ENCODE measurements at places on chromosomes 11 and 22.

DNA sequence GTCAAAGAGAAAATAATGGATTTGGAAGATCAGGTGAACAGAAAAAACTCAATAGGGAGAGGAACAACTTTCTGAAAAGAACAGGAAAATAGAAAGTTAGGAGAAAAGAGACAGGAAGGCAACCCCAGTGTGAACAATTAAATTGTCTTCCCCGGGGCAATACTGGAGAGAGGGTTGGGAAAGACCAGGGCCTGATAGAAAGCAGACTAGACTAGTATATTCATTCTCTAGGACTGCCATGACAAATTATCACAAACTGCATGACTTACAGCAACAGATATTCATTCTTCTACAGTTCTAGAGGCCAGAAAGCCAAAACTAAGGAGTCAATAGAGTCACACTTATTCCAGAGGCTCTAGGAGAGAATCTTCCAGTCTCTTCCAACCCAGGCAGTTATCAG, 482.8 kb downstream of the SOX6 start:
- no peak for DNase-seq

GRCh38 chr11:122320671-122321070, 204.7 kb upstream of the BLID start:
- no peak for DNase-seq

- DNase-seq, result peak; percentile 36
Observed at GRCh38 chr22:35604621-35605368, 12.3 kb downstream of the MB start.

GRCh38 chr11:122109932-122110331, 6.1 kb downstream of the BLID start:
- no peak for DNase-seq

DNA sequence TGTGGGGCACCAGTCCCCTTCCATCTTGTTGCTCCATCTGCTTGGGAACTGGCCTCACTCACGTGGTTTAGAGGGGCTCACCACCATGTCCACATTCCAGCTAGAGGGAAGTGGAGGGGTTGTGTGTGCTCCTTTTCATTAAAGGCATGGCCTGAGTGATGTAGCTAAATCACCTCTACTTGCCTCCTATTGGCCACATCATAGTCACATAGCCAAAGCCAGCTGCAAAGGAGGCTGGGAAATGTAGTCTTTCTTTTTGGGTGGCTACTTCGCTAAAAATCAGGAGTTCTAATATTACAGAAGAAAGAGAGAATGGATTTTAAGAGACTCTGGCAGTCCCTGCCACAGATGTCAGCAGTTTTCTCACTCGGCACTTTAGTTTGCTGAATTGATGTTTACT, 63.0 kb upstream of the ALX4 start:
- no peak for DNase-seq

DNA sequence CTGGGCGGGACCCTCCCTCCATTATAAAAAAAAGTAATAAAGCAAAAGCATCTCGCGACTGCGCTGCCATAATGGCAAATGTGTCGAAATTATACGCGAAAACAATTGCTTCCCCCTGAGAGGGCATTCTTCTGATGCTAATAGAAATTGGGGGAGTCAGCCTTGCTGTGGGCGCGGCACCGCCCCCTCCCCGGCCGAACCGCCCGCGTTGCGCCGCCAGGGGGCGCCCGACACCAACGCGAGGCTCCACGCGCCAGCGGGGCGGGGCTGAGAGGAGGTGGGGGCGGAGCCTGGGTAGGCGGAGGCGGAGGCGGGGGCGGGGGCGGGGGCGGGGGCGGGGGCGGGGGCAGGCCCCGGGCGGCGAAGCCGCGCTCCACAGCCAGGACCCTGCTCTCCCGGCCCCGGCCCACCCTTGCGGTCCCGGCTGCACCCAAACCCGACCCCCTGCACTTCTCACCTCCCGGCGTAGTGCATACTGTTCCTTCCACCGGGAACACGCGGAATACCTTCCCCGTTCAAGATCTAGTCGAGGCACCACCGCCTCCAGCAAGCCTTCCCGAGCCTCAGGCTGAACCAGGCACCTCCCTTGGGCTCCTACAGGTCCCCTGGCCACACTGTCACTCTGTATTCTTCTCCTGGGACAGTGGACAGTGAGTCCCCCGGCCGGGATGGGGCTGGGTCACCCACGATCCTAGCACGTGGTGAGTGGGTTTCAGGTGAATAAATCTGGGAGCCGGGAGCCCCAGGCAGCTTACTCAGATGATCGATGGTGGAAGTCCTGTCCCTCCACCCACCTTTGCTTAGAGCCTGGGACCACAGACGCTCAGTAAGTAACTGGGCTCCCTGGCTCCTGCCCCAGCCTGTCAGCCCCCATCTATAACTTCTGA, 15.5 kb upstream of the UPK3A start:
- DNase-seq, result peak; percentile 87

DNA sequence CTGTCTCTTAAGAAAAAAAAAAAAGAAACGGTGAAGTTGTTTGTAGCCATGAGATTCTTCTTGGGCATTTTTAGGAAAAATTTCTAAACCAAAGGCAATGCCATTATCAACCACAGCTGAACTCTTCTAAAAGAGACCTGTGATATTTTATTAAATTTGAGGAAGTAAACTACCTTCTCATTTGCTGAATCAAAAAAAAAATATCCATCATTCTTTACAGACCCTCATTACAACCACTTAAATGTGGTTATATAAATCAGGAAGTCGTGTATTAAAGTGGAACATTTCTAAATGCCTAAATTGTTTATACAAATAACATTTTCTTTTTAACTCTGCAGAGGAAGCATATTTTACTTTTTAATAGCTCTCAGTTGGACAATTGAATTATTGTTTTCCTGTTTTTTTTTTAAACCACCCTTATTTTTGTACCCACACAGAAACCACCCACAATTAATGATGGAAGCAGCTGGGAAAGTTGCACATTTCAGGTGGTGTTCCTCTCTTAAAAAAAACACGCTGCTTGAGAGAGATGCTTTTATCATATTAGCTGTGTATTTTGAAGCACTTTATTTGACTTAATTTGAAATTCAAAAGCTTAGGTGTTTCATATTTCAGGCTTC, 91.2 kb downstream of the ARHGAP42 start:
- no peak for DNase-seq

- no peak for DNase-seq
Observed at GRCh38 chr11:71191201-71191600, 61.2 kb downstream of the SHANK2 start.

DNA sequence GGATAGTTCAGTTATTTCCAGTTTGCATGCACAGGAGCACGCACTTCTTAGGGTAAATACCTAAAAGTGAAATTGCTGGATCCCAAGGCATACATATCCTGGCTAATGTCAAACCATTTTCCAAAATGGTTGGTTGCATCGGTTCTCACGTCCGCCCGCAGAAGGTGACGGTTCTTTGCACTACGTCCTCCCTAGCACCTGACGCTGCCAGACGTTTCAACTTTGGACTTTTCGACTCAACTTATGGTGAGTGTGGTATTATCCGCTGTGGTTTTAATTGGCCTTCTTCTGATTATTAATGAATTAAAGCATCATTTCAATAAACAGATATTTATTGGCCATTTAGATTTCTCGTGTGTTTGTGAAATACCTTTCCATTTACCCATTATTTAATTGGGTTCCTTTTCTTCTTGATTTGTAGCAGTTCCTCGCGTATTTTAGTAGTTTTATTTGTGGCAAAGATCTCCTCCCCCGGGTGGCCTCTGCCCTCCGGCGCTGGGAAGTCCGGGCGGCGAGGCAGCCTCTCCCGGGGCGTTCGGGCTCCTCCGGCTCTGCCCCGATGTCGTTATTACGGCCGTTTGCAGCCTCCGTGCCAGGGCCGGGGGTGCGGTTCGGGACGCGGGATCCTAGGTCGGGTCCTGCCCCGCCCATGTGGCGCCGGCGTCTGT, at the start of gene JHY:
Gene JHY, plus strand, starts transcription at position 571 of the 668 bp plus-strand sequence. CDS start 3,091 bp downstream, outside the sequence.
- no peak for DNase-seq

- no peak for DNase-seq
Observed at GRCh38 chr11:59644528-59644927, 24.3 kb downstream of the PATL1 start.

GRCh38 chr11:118223992-118224391, 819 bp downstream of the JAML start:
- peak; percentile 65 for DNase-seq

DNA sequence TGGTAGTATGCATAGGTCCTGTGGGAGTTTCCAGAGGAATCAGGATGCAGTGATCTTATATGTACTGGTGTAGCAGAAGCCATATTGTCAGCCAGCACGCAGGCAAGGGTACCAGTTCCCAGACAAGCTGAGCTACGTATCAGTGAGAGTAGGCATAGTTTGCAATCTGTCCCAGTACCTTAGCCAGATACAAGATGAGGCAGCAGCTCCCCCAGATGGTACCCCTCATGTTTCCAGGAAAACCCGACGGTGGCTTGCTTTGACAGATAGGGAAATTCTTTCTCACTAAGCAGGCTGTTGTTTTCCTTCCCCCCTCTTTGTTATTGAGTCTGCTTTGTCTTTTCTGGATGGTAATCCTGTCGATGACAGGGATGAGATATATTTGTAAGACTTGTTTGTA, 109.7 kb upstream of the RRM1 start:
- DNase-seq, result peak; percentile 31

- DNase-seq, result no peak
Observed at GRCh38 chr22:26994801-26995200, 337.4 kb downstream of the MIAT start.

- DNase-seq, result no peak
Observed at GRCh38 chr11:133243832-133244231, 288.5 kb downstream of the OPCML start.

DNA sequence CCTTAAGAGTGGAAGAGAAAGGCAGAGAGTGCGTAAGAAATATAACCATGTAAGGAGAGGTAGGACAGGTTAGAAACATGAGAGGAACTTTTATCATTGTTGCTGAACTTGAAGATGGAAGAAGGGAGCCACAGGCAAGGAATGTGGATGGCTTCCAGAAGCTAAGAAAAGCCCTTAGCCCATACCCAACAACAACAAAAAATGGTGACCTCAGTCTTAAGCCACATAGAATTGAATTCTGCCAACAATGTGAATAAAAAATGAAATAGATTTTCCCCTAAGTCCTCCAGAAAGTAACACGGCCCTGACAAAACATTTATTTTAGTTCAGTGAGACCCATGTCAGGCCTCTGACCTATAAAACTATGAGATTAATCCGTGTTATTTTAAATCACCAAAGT, 767.3 kb downstream of the FAM181B start:
- DNase-seq, result no peak

GRCh38 chr22:32854351-32854804, 52.9 kb downstream of the TIMP3 start:
- no peak for DNase-seq

DNA sequence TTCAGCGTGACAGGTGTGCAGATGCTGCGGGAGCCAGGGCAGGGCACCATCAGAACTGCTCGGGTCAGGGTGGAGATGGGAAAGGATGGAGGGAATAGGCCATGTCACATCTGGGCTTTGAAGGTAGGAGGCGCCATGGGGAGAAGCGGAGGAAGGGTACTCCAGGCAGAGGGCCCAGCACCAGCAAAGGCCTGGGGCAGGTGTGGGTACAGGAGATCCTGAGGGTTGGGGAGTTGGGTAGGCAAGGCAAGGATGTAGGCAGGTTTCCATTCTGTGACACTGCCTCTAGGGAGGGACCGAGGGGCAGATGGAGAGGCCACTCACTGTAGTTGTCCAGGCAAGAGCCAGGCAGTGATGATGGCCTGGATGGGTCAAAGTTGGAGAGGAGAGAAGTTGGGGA, 8.5 kb downstream of the EMID1 start:
- DNase-seq, result no peak

- no peak for DNase-seq
Observed at GRCh38 chr11:23143022-23143421, 282.7 kb upstream of the CCDC179 start.

GRCh38 chr11:32316232-32316631, 119.1 kb downstream of the WT1 start:
- DNase-seq, result no peak

GRCh38 chr22:24432059-24432853, 4.9 kb downstream of the ADORA2A start:
- DNase-seq, result no peak

DNA sequence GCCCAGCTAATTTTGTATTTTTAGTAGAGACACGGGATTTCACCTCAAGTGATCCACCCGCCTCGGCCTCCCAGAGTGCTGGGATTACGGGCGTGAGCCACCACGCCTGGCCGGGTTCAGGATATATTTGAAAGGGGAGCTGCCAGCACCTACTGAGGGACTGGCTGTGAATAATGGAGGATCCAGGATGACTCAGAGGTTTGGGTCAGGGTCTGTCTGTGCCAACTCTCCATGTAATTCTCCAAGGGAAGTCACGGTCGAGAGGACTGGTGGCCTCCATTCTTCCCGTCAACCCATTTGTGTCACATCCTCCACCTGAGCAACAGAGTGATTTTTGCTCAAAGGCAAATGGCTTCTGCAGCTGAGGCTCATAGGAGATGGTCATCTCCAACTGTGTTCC, 3.6 kb upstream of the ARRB1 start:
- no peak for DNase-seq

GRCh38 chr22:30247561-30247960, 1.0 kb upstream of the LIF start:
- no peak for DNase-seq

DNA sequence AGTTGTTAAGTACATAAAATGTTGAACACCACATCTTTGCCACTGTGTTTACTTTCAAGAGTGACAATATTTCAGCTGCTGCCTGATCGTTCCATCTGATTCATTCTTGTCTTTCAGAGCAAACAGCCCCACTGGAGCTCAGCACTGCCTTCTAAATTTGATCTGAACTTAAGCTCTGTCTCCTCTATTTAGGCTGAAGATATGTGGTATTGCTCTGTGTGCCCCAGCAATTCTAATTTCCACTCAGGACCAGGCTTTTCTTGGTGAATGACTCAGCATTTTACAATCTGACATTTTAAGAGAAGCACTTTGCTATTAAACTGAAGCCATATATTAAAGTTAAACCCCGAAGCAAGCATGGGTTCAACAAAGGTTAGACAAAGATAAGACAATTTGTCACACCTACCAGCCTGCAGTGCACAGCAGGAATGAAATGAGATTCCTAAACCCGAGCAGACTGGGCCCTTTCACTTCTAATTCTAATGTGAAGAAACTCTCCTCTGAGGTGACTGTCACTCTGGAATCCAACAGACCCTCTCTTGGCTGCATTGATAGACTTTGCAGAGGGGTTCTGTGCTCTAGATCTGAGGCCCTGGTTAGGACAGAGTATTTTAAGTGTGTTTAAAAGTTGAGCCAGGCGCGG, 41.7 kb upstream of the PLET1 start:
- no peak for DNase-seq

GRCh38 chr11:36091256-36091811, 147.5 kb downstream of the LDLRAD3 start:
- DNase-seq, result no peak

GRCh38 chr11:86370922-86371594, 3.6 kb upstream of the CCDC81 start:
- no peak for DNase-seq

- no peak for DNase-seq
Observed at GRCh38 chr11:89293965-89294679, 116.4 kb downstream of the TYR start.

- DNase-seq, result peak; percentile 21
Observed at GRCh38 chr11:129280027-129280811, 88.1 kb upstream of the ARHGAP32 start.

GRCh38 chr22:42436404-42436803, 4.2 kb upstream of the NFAM1 start:
- no peak for DNase-seq

- no peak for DNase-seq
Observed at GRCh38 chr11:74839446-74839845, 90.8 kb downstream of the RNF169 start.
